ENCODE measurements at places on chromosomes 7 and 10.

DNA sequence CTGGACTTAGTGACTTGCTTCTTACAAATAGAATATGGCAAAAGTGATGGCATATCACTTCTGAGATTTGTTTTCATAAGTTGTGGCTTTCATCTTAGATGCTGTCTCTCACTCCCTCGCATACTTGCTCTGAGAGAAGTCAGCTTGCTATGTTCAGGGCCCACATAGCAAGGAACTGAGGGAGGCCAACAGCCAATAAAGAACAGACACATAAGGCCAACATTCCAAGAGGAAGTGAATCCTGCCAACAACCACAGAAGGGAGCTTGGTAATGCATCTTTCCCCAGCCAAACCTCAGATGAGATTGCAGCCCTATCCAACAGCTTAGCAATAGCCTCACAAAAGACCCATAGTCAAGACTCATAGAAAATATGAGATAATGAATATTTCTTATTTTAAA is 39.2 kb upstream of the DMTF1 start:
- DNase-seq, result no peak

DNA sequence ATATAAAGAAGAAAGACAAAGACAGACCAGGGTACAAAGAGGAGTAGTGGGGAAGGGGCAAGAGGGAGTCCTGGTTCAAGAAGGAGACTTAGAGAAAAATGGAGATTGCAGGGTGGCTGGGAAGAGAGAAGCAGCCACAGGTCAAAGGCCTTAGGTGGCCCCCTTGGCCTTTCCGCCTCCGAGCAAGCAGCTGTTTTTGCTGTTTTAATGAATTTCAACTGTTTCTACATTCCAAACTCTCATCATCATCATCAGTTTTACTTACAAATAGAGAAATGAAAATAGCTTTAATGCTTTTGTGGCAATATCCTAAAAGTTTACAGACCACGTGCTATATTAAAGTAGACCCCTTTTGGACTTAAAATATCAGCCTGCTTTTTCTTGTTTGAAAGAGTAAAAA is 399.7 kb downstream of the EXOC4 start:
- no peak for DNase-seq

DNA sequence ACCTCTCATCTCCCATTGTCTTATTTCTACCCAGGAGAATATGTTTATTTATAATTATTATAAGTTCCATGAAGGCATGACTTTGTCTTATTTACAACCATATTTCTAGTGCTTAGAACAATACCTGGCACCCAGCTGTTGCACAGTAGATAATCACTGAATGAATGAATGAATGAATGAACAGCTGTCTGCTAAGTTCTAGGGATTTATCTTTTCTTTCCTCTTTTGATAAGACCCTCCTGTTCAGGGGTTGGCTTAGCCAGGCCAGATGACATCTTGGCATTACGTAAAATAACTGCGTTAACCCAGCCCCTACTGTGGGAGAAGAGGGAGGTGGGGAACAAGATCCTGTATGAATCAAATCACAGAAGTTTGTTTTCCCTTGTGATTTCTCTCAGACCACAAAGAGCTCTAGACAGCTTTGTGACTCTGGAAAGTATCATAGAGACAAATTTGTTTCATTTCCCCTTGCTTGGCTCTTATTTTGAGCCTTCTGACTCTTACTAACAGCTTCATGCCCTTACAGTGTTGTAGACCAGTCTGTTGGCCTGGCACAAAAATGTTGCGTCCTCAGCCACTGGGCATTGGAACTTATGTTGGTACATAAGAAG is 8.4 kb downstream of the ZNF862 start:
- no peak for DNase-seq

- DNase-seq, result peak; percentile 8
Observed at GRCh38 chr10:16545116-16545736, 23.5 kb upstream of the C1QL3 start.

- no peak for DNase-seq
Observed at GRCh38 chr7:124030964-124031363, 1.9 kb downstream of the TMEM229A start.

- DNase-seq, result peak; percentile 72
Observed at GRCh38 chr10:87093632-87094372, 841 bp downstream of the GLUD1 start.

DNA sequence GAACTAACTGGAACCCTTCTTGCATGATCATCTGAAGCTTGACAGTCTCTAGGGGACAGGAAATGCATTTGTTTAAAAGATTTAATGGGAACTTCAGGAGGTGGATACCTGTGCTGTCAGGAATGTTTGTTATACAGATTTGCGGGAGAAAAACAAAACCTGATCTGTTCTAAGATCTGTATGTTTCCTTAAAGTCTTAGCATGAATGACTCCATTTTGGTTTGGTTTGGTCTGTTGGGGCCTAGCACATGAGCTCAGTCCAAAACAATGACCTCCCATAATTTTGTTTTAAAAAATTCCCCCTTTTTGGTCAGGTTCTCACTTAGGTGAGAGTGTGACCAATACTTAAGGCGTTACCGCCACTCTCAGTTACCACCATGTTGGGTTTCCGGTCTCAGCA is 138.7 kb downstream of the AKR1D1 start:
- no peak for DNase-seq

DNA sequence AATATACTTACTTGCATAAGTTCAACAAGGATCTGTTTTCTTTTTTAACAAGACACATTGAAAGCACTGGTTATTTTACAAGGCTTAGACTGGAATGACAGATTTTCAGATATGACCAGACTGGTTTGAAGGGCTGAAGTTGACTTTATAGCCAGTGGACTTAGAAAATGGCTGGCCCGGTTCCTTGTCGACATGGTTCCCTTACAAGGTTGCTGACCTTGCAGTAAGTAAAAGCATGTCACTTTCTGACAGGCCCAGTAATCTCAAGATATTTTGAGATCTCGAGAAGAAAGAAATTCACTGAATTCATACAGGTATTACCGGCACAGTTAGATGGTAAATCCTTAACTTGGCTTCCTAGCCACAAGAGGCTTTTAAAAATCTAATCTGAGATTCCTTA is 136.5 kb downstream of the COBL start:
- no peak for DNase-seq

DNA sequence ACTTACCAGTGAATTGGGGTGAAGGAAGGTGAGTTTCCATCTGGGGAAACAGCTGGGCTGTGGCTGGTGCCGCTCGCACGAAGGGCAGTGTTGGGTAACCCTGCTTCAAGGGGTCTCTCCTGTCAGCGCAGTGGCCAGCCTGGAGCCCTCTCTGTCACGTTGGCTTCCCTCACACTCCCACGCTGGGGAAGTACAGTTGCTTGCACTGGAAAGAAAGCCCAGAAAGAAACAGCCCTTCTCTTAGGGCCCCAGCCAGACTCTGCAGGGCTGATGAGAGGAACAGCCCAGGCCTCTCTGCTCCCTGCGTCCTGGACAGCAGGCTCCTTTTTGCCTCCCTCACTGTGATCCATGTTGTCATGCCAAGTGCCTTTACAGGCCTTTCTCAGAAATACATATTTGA is 40.3 kb upstream of the TRIM8 start:
- no peak for DNase-seq

- DNase-seq, result no peak
Observed at GRCh38 chr7:79590391-79590790, 136.9 kb upstream of the MAGI2 start.

DNA sequence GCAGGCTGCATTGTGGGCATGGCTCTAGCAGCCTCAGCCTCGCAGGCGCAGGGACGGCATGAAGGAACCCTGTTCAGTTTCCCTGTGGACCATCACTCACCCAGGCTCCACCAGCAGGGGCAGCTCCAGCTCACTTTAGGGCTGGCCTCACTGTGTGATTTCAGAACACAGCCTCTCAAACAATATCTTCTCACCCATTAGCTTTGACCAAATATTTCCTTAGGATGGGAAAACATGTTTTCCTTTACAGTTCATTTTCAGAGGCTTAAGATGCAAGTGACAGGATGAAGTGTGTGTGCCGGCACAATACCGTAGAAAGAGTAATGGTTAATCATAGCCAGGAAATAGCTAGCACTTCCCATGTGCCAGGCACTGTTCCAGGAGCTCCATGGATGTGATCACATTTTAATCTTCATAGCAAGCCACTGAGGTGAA is 58.2 kb downstream of the LANCL2 start:
- no peak for DNase-seq

DNA sequence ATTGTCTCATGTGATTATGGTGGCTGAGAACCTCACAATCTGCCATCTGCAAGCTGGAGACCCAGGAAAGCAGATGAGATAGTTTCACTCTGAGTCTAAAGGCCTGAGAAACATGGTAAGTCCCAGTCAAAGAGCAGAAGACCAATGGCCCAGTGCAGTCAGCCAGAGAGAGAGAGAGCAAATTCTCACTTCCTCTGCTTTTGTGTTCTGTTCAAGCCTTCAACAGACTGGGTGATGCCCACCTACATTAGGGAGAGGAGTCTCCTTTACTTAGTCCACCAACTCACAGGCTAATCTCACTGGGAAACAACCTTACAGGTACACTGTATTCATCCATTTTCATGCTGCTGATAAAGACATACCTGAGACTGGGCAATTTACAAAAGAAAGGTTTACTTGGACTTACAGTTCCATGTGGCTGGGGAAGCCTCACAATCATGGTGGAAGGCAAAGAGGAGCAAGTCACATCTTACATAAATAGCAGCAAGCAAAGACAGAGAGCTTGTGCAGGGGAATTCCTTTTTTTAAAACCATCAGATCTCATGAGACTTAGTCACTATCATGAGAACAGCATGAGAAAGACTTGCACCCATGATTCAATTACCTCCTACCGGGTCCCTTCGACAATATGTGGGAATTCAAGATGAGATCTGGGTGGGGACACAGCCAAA is 4.7 kb upstream of the FRMPD2 start:
- DNase-seq, result no peak

DNA sequence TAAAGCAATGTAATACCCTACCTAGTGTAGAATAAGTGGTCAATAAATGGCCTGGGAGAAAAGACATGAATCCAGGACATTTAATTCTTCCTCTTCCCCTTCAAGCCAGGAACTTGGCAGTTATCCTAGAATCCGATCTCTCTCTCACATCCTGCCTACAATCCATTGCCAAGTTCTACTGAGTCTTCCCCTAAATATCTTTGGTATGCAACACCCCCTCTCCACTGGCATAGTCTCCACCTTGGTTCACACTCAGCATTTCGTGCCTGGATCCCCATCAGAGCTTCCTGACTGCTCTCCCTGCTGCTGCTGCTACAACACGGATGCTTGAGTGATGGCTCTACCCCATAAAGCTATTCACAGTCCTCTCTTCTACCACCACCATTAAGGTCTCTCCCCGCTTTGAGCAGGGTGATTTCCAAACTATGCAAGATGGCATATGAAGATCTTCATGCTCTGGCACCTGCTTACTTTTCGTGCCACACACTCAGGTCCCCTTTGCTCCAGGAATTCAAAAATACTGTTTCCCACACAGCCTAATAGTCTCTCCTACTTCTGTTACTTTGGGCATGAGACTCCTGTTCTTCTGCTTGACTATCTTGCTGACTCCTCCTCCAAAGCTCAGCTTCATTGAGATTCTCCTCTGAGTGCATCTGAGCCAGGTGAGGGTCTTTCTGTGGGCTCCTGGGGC is 4.8 kb downstream of the ANK3 start:
- no peak for DNase-seq

DNA sequence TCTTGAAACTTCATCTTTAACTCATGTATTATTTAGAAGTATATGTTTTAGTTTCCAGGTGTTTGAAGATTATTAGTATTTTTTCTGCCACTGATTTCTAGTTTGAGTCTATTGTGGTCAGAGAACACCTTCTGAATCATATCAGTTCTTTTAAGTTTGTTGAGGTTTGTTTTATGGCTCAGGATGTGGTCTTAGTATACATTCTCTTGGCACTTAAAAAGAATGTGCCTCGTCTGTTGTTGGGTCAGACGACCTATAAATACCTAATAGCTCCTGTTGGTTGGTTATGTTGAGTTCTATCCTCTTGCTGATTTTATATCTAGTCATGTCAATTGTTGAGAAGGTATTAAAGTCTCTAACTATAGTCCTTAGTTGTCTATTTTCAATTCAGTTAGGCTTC is 15.9 kb downstream of the TDRD1 start:
- DNase-seq, result no peak

DNA sequence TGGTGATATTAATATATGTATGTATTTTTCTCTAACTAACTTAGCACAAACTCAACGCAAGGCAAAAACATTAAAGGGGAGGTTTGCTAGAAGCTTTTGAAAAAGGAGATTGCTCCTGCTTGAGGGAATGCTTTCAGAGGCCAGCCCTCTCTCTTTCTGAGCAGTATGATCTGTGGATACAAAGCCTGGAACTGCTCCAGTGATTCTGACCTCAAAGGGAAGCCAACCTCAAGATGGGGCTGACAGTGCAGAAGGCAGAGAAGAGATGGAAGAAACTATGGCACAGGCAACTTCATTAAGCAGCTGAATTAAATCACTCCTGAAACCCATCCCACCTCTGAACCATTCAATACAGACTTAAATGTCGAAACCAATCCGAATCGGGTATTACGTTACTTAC is 102.4 kb downstream of the USP6NL start:
- no peak for DNase-seq

DNA sequence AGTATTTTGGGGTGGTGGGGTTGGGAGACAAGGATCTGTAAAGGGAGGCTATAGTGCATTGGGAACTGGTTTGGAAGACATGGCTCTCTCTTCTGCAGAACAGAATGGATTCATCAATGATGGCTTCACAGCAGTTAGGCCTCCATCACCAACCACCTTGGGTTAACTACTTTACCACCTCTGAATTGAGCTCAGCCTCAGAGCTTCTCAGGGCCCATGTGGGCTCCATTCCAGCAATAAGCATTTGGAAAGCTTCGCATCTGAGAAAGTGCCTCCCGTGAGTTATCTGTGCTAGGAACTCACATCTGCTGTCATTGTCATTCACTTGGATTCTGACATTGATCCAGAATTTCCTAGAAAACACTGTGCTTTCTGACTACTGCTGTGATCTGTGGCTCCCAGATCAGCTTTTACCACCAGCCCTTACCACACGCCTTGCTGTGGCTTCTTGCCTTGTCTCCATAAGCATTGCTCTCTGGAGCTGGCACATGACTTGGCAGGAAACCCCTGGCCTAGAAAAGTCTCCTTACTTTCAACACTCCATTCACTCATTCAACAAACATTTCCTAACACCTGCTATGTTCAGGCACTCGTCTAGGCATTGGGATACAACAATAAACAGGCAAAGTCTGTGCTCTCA is 70.7 kb upstream of the ADO start:
- DNase-seq, result no peak

GRCh38 chr7:55058314-55058713 is 39.5 kb downstream of the EGFR start:
- DNase-seq, result no peak

GRCh38 chr10:42367532-42368230 is 270.7 kb downstream of the ZNF33B start:
- peak; percentile 86 for DNase-seq

DNA sequence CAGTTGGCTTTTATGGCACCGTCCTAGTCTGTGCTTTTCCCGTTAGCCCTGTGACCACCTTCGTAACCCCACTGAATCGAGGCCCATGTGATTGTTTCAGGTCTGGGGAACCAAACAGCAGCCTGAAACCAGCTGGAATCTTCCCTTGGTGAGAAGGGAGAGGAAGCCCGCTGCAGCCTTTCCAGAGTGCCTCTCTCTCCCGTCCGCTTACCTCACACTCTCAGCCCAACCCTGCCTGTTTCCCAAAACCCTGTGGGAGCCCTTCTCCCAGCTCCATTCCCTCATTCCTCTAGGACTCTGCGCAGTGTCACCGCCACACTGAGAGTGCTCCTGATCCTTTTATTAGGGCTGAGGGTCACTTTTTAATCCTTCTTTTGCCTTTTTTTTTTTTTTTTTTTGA is 139.6 kb downstream of the WDR37 start:
- no peak for DNase-seq

- no peak for DNase-seq
Observed at GRCh38 chr10:133315847-133316246, 7.1 kb downstream of the ZNF511 start.
